ENCODE measurements at places on chromosomes 3 and 15.
A peak's percentile ranks its signal among the peaks of the same experiment; 100 is the strongest.

DNA sequence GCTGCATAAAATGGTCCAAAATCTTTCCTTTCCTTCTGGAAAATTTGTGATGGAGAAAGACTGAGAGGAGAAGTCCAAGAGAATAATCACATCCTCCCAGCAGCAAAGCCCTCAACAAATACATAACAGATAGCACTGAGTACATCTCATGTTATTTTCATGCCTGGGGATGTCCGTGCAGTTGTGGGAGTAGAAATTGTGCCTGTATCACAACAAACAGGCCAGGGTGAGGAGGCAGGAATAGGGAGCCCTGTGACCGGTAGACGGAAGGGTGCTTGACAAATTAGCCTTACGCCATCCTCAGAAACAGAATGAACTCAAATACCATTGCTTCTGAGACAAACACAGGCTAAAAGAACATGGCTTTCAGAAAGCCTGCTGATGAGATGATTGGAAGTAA lies 333.2 kb upstream of the UMPS start:
- no peak for DNase-seq

- DNase-seq, result no peak
Measured at GRCh38 chr3:112689989-112690388, 49.0 kb upstream of the CCDC80 start.

DNA sequence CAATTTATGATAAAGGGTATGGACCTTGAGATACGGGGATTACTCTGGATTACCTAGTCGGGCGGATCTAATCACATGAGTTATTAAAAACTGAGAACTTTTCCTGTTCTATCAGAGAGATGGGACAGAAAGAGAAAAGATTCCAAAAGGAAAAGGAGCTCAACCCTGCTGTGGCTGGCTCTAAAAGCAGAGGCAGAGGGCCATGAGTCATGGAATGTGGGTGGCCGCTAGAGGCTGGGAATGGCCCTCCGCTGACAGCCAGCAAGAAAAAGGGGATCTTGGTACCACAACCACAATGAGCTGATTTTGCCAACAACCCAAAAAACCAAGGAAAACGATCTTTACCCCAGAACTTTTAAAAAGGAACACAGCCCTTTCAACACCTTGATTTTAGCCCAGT lies 210.0 kb downstream of the MAGI1 start:
- DNase-seq, result no peak

DNA sequence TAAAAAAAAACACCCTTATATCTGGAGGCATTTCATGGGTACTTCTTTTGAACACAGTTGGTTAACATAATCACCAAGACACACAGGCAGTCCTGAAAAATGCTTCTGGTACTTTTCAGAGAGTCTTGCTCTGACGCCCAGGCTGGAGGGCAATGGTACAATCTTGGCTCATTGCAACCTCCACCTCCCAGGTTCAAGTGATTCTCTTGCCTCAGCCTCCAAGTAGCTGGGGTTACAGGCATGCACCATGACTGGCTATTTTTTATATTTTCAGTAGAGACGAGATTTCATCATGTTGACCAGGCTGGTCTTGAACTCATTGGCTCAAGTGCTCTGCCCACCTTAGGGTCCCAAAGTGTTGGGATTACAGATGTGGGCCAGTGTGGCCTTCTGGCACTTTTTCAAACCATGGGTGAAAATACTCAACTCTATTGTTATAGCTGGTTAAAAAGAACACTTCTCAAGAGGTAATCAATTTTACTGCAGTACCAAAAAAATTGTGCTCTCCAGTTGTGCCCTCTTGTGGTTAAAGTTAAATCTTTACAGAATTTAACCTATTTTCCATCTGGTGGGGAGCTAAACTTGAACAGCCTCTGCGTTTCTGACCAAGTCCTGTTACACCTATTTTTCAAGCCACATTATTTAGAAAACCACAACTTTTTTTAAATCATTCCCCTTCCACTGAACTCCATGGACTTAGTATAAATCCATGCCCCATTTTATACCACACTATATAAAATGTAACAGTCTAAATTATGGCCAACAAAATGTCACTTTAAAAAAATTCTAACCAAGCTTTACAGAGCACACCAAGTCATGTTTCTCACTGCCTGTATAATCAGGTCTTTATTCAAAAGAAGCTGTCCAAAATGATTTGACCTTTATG lies 1.2 kb upstream of the SNAPC5 start:
- DNase-seq, result no peak

DNA sequence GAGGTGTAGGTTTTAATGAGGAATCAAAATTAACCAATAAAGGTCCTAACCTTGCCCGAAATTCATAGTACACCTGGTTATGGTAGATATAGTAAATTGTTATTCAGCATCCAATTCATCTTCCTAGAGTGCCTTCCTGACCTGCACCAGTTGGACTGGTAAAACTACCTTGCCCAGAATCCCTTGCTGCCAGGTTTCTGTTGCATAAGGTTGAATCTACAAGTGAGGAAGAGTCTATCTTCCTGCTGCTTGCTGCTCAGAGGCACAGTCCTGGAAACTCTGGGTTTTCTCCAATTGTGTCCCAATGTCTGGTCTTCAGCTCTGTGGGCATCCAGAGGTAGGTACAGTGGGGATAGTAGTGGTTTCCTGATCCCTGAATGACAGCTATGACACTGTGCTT lies 17.3 kb downstream of the CCDC54 start:
- DNase-seq, result no peak

DNA sequence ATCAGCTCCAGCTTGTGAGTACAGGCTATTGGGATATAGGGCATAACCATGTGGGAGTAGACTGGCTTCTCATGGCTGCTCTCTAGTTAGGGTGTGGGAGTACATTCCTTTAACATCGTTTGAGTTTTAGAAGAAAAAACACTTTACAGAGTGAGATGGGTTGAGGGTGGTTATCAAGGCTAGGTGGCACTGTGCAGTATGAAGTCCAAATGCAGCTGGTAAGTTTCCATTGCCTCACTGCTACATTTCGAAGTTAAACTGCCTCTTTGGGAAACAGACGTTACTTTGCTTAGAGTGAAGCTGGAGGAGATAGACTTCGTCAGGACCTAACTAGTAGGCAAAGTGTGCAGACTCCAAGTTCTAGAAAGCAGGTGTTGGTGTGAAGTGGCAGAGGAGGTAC lies 192.4 kb downstream of the SQOR start:
- no peak for DNase-seq

DNA sequence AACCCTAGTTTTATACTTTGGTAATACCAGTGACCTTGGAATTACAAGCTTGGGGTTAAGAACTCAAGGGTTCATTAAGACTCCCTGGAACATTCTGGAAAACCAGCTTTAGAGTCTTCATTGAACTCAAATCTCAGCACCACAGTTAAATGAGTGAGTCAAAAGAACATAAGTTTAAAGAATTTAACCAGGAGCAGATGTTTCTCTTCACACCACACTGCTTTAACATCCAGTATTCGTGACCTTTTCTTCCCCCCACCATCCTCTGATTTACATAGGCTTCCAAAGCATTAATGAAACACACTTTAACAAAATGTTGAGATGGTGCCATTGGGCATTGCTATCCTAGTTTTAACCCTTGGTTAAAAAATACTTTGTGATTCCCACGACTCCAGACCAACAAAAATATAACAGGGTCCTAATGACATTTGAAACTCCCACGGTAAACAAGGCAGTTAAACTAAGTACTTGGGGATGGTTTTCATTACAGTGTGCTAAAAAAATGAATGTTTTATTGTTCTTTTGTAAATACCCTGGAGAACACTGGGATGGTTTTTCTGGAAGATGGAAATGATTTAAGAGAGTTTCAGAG lies 123.9 kb downstream of the OXNAD1 start:
- DNase-seq, result no peak

DNA sequence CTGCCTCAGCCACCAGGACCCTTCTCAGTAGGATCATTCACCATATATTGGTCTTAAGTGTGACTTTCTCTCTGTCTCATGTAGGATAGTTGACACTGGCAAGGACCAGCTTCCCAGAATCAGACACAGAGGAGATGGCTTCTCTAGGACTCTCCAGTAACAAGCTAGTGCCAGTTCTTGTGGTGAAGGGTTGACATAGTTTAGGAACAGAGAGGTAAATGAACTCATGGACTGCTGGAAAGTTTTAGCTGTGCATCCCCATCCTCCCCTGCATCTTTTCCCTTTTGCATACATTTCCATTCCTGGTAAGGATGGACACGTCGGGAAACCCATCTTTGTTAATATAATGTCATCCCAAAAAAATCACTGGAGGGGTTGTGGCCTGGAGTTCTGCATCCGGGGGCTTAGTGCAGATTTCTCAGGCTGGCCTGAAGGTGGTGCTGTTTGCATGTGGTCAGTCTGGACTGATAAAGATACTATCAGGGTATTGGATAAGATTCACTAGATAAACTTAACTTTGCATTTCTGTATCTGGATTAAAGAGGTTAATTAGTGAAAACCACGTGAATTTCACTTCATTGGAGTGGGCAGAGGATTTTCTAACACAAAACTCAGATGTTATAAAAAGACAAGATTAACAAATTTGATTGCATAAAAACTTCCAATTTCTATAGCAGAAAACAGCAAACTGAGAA lies 110.8 kb downstream of the TBC1D2B start:
- no peak for DNase-seq

DNA sequence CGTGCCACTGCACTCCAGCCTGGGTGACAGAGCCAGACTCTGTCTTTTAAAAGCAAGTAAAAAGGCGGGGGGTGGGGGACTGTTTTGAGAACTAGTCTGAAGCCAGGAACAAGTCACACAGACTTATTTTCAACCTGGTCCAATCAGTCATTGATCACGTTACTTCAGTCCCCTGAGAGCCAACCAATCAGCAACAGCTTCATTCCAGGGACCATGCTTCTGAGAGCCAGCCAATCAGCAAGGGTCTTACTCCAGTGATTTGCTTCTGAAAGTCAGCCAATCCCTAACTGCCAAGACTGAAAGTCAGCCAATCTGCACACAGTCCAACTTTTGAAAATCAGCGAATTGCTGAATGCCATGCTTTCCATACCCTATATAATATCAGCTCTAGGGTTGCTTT lies 48.6 kb upstream of the C15orf39 start:
- DNase-seq, result no peak

- DNase-seq, result no peak
Measured at GRCh38 chr3:157285141-157285540, 125.2 kb upstream of the CCNL1 start.

DNA sequence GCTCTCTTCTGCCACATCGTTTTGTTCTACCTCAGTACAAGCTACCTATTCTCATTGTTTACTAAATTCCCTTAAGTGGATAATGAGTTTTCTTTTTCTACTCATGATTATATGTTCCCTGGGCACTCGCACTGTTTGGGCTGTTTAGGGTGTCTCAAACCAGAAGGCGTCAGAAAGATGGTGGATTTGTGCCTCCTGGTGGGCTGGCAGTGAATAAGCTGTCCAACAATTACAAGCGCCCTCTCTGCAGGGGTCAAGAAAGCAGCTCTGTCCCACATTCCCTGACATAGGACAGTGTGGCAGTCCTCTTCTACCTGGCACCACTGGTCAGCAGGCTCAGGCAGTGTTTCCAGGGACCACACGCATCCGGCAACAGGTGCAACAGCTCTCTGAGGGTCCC lies 173.4 kb upstream of the PPP2R3A start:
- DNase-seq, result peak; percentile 9

DNA sequence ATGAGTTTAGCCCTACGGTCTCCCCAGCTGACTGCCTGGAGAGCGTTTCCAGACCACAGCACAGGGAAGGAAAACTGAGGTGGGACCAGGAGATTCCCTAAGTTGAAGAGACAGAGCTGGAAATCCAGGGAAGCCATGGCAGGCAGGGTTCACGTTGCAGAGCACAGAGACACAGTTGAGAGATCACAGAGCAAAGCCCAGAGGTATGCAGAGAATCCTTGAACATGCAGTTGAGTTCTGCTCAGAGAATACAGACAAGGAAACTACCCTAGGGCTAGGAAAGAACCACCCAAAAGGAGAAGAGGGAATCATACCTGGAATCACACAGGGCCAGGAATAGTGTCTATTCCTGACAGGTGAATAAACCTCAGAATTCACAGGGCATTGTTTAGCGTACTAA lies 14.3 kb downstream of the SLC28A1 start:
- DNase-seq, result no peak

GRCh38 chr15:68479406-68479805 lies 47.4 kb upstream of the ITGA11 start:
- no peak for DNase-seq

- no peak for DNase-seq
Measured at GRCh38 chr15:41806291-41807181, 21.4 kb upstream of the JMJD7 start.

DNA sequence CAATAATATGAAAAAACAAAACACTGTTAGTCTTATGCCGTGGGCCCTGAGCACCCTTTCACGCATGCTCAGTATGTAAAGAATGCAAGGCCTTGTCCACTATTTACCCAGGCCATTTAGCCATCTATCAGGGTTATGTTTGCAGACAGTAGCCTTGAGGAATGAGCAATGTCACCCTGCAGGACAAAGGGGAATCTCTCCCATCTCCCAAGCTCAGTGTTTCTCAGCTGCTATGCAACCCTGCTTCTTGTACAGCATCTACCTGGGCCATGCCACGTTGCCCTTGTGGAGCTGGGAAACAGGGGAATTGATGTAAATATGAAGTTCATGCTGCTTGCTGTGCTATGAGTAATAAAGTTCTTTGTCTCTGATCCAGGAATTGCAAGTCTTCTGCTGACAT lies 51.5 kb upstream of the SLCO2A1 start:
- no peak for DNase-seq

- no peak for DNase-seq
Measured at GRCh38 chr3:10375296-10376053, 54.6 kb upstream of the SEC13 start.

DNA sequence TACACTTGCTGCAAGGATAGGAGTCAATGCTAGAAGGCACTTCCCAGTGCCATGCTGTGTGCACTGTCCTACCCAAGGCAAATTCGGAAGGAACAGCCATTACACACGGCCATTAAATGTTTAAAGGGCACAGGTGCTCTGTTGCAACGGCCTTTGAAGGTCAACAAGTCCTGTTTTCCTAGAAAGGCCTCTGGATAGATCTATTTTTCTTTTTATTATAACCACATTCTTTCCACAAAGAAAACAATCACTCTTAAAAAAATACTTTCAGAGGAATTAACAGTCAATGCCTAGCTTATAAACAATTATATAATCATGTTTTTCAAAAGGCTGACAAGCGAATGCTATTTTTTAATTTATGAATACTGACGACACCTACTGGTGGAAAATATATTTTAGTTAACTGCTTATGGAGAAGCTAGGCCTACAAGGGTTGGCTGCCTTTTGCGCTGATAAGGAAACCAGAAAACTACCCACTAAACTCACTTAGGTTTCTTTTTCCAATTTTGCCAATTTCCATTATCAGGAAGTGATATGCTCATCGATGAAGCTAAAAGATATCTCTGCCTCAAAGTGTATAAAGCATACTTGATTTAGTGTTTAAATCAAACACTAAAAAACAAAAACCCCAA lies 2.4 kb downstream of the ARHGEF3 start:
- DNase-seq, result peak; percentile 9

GRCh38 chr3:127857333-127857732 lies 35.0 kb upstream of the MGLL start:
- no peak for DNase-seq

- DNase-seq, result no peak
Measured at GRCh38 chr3:137761563-137762503, 2.3 kb upstream of the SOX14 start.

DNA sequence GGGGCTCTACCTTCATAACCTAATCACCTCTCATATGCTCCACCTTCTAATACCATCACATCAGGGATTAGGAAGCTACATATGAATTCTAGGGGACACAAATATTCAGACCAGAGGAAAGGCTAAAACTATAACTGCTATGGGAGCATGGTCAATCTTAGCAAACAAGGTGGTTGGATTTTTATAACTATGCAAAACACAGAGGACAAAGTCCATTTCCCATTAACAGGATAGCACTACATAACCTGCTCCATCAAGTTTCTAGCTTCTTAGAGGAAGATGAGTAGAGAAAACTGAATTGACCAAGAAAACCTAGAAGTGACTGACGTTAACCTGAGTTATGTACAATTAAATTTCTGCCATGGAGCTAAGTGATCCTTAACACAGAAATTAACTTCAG lies 398.6 kb downstream of the TBL1XR1 start:
- no peak for DNase-seq

All from iPS DF 6.9 (cell line).